ENCODE measurements at places on chromosomes 2 and 18.

GRCh38 chr2:37625796-37626571 is 45.5 kb downstream of the CDC42EP3 start:
- DNase-seq: peak; percentile 63

DNA sequence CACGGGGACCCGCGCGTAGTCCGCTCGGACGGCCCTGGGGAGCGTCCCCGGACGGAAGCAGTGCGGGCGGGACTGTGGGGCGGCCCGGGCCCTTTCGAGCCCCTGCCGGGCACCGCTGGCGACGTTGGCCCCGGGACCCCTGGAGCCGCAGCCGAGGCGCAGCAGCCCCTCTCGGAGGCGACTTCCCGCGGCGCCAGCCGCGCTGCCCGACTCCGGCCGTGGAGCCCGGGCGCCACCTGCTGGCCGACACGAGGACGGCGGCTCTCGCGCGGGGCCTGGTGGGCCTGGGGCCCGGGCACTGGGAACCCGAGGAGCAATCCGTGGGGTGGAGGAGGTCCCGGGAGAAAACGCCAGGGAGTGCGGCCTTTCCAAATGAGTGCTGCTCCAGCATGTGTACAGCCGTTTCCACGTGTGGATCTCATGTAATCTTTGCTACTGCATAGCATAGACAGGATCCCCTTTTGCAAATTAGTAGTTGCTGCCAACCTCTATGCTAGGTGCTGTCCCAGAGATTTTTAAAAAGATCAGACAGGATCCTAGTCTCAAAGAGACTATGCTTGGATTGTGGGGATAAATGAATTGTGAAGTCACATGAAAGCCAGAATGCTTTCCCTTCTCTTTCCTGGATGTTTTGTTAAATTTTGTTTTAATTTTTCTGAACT is 4.0 kb downstream of the ID2 start:
- DNase-seq: peak; percentile 25

DNA sequence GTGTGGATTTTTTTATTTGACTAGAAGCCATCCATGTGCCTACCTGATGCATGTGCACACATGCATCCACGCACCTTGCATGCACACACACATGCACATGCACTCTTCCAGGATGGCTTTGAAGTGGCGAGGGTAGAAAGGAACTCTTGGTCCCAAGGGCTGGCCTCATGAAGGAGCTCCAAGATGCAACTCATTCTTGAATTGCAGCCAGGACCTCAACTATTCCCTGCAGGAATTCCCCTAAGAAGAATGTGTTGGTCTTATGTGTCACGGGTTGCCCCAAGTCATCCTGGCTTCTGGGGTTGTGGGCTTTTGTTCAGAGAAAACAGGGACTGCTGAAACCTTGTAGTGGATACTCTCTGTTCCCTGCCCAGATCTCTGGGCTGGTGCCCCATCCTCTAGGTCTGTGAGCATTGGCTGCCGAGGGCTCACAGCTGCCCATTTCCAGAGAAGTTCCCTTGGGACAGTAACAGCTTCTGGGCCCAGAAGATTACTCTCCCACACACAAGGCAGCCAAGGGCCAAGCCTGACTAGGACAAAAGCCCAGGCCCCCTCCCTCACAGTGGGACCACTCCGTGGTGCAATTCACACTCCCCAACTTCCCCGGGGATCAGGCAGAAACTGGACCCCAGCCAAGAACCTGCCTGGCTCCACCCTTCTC is 137.6 kb downstream of the COPS8 start:
- peak; percentile 100 for DNase-seq

DNA sequence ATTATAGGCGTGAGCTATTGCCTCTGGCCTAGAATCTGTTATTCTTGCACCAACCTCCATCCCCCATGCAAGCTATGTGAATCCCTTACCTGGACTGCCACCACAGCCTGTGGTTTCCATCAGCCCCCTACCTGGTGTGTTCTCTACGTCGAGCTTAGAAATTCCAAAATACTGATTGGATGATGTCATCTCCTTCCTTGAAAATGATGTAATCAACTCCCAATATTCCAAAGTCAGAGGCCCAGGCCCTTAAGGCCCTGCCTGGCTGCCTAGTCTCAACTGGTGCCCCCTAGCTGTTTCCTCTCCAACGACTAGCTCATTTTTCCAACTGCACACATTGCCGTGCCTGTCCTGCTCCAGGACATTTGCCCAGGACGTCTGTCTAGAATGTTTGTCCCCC is 41.3 kb upstream of the GBX2 start:
- no peak for DNase-seq

GRCh38 chr2:23506531-23507266 is 121.7 kb downstream of the KLHL29 start:
- no peak for DNase-seq

DNA sequence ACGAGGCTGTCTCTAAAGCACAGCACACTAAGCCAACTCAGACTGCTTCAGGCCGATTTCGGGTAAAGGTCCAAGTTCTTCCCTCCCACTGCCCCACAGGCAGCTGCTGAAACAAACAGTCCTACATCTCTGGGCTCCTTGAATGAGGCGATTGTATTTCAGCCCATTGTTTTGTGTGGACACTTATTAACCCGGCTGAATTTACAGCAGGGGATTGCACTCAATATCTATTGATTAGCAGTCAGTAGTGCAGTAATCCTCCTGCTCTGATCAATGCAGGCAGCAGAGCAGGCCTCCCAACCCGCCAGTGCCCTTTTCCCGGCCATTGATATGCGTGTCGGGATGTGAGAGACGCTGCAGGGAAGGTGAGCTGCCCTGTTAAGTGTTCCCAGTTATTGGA is 330.1 kb downstream of the CMPK2 start:
- no peak for DNase-seq

- no peak for DNase-seq
Observed at GRCh38 chr2:32523686-32524085, 104.2 kb upstream of the TTC27 start.

DNA sequence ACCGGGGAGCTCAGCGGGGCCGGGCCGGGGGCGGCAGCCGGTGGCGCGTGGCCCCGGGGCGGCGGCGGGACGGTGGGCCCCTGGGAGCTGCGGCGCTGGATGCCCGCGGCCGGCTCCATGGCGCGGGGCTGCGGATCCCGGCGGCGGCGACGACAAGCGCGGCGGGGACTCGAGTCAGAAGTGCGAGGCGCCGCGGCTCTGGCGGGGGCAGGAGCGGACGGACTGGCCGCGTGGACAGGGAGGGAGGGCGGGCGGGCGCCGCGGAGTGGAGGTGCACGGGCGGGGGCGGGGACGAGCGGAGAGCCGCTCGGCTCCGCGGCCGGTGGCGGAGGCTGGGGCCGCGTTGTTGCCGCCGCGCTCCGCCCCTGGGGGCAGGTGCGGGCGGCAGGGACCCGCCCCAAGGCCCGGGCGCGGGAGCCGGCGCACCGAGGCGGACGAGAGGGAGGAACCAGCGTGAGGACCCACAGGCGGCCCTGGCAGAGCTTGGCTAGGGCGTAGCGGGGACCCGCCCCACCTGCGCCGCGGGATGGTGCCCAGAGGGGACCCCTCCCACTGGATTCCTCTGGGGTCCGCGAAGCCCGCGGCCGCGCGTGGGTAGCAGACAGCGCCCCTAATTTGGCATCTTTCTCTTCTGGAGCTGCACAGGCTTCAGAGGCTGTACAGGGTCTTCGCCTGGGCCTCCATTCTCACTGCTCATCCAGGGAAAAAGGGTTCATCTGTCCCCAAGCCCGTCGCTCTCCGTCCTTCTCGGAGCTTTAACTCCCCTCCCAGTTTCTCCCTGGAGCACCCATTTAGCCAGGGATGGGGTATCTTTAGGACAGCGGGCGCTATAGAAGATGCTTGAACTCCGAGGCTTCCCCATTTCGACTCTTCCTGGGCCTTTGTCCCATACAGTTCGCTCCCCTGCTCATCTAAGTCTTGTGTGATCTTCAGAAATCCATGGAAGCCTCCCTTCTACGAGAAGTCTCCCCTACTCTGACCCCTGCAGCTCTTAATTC is at the start of gene TMEM163:
Gene TMEM163, minus strand, starts transcription at position 184 of the 998 bp plus-strand sequence.
- no peak for DNase-seq

DNA sequence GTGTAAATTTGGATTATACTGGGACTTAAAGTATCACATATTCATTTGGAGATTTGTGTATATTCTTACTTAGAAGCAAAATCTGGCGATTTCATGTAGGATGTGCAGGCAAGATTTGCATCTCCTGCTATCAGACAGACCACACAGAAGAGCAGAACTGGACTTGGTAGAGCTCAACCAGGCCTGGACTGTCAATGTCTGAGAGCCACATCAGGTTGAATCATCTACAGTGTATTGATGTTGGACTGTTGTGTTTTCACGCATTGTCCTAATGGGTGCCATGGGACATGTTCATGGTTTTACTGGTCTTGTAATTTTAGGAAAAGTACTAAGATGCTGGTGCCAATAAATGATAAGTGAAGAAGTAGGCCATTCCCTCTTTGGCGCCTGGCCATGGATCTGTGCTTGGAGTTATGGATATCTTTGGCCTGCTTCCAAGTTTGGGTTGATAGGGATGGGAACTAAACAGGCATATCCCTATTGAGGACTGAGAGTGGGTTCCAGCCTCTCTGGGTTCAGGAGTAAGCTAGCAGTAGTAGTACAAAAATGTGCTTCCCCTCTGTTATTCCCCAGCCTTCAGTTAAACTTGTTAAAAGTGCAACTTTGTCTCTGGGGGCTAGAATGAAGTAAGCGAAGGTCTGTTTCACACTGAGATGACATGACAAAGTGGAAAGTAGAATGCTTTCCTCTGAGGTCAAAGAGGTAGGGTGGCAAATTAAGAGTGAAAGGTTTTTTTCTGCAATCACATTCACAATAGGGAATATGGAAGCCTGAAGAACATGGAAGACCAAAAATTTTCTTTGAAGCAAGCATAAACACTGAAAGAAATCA is 49.2 kb upstream of the NEMP2 start:
- DNase-seq: no peak

DNA sequence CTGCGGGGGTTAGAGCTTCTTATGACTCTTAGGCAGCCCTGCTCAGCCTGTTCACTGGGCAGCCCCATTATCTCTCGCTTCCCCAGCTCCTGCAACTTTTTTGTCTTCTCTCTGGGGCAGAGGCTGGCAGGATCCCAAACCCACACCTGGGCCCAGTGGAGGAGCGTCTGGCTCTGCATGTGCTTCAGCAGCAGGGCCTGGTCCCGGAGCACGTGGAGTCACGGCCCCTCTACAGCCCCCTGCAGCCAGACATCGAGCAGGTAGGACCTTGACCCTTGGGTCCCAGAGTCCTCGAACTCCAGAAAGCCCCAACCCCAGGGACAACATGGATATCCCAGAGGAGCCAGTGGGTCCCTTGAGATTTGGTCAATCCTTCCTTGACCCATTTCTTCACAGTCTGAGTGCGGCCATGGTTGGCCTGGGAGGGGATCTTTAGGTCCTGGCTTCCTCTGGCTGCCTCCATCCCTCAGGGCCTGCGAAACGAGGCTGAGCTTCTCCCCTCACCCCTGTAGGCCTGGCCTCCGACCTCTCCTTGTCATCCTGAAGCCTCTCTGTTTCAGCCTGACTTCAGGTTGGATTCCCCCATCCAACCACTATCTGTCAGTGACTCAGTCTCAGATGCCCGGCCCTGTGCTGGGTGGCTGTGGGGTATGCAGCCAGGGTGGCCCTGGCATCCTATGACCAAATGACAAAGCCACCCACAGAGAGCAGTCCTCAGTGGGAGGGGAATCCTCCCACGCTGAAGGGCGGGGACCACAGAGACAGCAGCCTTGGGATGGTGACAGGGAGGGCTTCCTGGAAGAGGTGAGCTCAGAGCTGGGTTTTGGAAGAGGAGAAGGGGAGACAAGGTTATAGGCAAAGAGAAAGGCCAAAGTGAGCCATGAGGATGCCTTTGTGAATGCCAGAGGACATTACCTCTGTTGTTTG is 214.2 kb downstream of the DYSF start:
- DNase-seq: no peak

DNA sequence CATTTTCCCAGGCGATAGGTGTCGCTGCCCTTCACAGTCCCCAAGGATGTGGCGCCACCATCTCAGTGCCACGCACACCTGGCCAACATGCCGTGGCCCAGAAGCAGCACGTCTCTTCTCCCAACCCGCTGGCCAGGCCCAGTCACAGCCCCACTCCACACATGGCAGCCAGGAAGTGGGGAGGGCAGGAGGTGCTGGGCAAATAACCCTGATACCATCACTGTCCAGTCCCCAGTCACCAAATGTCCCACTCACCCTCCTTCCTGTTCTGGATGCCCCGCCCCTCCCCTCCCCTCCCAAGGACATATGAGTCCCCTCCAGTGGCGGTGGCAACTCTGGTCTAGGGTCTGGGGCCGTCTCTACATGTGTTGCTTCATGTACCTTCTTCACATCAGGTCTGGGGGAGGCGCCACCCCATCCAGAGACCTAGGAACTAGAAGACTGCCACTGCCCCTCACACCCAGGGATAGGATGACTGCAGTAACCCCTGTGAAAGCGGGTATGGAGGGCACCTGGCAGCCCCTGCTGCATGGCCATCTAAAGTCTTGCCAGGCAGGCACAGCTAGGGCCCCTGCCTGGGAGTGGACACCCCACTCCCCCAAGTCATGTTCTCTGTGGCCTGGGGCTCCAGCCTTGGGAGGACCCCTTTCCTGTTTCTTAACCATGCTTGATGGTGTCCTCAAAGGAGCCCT is 7.3 kb upstream of the CAPN10 start:
- DNase-seq: no peak

DNA sequence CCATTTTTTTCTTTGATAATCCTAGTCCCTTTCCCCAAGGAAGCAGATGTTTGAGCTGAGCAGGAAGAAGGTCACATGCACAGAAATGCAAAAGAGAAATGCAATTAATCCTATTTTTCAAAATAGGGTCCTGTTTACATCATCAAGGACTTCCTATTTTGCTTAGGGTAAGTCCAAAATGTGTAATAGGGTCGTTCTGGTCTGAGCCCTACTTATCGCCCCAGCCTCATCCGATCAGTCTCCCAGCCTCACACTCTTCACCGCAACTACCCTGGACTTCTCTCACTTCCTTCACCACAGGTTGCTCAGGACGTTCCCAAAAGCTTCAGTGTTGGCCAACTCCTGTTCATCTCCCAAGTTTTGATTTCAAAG is 32.8 kb downstream of the FOSL2 start:
- no peak for DNase-seq

GRCh38 chr18:13371689-13372418 is 153.3 kb downstream of the LDLRAD4 start:
- DNase-seq: no peak

DNA sequence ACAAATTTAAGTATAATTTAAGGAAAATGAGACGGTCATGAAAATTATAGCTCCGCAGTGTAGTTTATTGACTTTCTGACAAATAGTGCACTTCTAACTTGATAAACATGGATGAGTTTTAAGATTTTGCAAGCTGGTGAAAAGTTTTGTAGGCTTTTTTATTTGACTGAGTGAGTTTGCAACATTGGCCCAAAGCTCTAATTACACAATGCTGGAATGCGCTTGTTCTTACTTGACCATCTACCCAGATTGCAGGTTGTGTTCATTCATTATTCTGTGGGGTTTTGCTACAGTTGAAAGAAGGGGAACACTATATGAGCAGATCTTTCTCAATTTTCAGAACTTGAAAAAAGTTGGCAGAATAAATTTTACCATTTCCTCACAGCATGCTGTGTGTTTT is 13.5 kb downstream of the SPOPL start:
- DNase-seq: no peak

- no peak for DNase-seq
Observed at GRCh38 chr2:114345246-114345645, 97.2 kb upstream of the DPP10 start.

DNA sequence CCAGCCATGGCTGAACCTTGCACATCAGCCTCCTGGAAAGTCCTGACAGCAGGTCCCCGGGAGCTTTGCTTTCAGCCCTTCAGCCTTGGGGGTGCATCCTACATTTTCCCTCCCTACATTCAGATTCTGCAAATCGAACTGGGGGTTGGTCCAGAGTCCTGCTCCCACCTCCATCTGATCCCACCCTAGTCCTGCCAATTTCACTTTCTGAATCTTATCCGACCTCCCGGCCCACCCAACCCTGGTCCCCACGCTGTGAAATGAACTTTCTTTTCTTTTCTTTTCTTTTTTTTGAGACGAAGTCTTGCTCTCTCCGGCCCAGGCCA is 47.8 kb upstream of the ODC1 start:
- DNase-seq: no peak
